ENCODE measurements at places on chromosomes 1 and 21. TPM values are rescaled to one million over a fixed set of nuclear protein-coding genes. Genes with fewer than 3 reads are reported as not detected.

CLIC6 gene
- 1.8 TPM for total RNA-seq

- DNase-seq = no peak
These were observed 61.7 kb upstream of the PUM1 start for GRCh38 chr1:31127266-31127665.

MAP3K21 gene
- 62.3 TPM for total RNA-seq

WDR4 gene
- total RNA-seq = 37.9 TPM

SLC35E2B gene
- total RNA-seq = 30.6 TPM

DNA sequence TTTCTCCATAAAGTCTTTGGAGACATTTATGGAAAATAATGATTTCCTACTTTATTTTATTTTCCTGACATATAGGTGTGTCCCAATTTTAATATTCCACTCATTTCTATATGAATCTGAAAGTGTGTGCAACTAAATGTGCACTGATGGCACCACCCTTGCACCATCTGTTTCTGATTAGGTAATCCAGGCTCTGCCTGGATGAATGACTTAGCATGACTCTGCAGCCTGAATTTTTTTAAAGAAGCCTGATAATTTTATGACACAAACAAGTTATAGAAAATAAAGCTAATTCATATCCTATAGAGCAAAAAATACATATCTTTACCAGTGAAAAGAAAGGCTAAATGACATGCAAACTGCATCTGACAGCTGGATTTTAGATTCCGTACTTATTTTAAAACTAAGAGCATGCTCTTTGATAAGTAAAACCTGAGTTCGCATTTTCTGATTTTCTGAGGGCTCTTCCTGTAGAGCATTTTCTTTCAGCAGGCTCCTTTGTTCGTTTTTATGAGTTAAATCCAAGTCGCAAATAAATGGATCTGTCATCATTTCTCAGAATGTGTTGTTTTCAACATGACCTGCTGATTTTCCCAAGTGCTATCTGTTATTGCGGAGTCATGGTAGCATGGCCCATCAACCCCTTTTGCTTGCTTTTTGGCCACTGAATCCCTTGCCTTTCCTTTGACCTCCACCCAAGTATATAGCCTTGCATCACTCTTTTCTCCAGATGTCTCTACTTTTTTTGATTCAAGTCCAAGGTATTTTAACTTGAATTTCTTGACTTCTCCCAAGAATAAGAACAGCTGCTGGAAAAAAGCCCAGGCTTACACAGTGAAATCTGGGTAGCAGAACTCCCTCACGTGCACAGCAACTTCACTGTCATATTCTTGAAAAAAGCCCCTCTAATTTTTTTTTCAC, 52.8 kb upstream of the LYPLAL1 start:
- no peak for DNase-seq

GRCh38 chr1:241799416-241799815, 48.6 kb upstream of the EXO1 start:
- no peak for DNase-seq

NCMAP gene
- 12.7 TPM for total RNA-seq

IQGAP3 gene
- not detected for total RNA-seq

FOXD2 gene
- not detected for total RNA-seq

DNA sequence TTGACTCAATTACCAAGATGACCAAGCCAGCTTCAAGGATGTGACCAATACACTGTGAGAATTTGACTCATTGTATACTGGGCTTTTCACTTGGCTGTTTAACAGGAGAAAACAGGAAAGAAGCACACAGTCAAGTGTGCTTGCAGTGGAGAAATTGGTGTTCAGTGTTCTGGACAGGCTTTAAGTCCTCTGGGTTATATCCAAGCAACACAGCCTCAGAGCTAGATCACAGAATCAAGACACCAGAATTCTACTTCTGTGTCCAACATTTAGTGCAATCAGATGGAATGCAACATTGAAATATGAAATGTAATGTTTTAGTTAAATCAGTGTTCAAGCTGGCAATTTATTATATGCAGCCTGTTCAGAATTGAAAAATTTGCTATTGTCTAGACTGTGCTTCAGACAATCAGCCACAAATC, 694.4 kb downstream of the LTN1 start:
- DNase-seq = no peak
